ENCODE measurements at places on chromosomes 3 and 15. TPM values are rescaled to one million over a fixed set of nuclear protein-coding genes. Genes with fewer than 3 reads are reported as not detected.

- DNase-seq = no peak
These were observed 636.0 kb upstream of the TBL1XR1 start for GRCh38 chr3:177833332-177833731.

GRCh38 chr15:91936927-91937326 lies 83.4 kb downstream of the SLCO3A1 start:
- DNase-seq = no peak

- no peak for DNase-seq
These were observed 68.7 kb downstream of the TRAK1 start for GRCh38 chr3:42159706-42160472.

DNA sequence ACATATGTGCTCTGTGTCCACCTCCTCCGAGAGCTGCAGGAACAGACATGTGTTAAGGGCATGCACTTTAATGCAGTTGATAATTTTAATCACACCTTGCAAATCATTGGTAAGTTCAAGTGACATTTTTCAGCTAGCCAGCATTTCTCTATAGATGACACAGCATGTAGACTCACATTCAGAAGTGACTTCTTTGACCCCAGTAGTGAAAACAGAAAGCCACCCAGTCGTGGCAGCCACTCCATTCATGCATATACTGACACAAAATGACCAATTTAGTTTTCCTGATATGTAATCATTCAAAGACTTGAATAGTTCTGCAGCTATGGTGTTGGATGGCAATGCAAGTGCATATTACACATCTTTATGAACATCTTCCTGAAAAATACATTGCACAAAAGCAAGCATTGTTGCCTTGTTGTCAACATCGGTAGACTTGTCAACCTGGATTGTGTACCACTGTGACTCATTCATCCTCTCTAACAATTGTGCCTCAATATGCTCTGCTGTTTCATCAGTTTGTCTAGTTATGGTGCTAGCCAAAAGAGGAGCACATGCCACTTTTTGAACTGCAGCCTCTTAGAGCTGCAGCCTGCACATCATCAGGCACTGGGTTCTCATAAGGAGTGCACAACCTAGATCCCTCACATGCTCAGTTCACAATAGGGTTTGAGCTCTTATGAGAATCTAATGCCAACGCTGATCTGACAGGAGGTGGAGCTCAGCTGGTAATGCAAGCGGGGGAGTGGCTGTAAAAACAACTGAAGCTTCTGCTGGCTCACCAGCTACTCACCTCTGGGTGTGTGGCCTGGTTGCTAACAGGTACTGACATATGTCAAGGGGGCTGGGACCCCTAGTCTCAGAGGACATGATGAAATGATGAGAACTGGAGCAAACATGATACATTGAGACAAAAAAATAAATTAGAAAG lies 622.0 kb downstream of the PYDC2 start:
- DNase-seq = no peak

GRCh38 chr3:11632564-11632963 lies 11.2 kb downstream of the VGLL4 start:
- no peak for DNase-seq

- DNase-seq = no peak
These were observed 785.5 kb upstream of the ARRDC4 start for GRCh38 chr15:97174886-97175540.

The WDR93 gene
- not detected for total RNA-seq

The SCAMP2 gene
- 65.6 TPM for total RNA-seq

The ALG1L2 gene
- 0.90 TPM for total RNA-seq

The GOLGA6L9 gene
- 2.0 TPM for total RNA-seq

Data from posterior vena cava (tissue), 2 donors.